ENCODE measurements at places on chromosomes 6 and 20.

DNA sequence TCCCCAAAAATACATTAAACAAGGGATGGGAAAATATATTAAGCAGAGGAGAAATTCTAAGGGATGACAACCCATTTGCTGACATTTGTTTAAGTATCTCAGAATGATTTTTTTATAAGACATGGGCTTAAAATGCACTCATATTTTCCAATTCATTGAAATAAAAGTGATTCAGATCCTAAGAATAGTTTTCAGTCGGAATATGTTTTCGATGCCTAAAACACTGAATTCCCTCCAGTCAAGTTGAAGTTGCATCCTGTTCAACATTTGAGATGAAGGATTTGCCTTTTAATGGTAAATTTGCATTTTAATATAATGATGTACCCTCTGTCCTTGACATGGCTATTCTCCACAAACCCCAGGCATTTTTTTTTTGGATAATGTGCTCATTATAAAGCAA lies 79.3 kb downstream of the PTCHD4 start:
- no peak for DNase-seq

DNA sequence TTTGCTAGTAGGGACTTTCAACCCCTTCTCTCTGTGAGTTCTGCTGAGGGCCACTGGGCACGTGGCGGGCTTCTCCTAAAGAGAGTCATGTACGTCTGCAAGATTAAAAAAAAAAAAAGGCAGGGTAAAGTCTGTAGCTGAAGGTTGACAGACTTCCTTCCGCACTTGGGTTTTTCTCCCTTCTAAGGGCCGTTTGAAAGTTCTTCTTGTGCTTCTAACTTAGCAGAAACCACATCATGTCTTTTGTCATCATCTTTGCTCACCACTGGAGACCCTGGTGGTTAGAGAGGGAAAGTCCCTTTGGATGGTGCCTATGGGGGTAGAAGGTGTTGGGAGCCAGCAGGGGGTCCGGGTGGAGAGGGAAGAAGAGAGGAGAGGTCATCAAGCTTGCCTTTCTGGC lies 31.4 kb downstream of the PRDM1 start:
- DNase-seq, result no peak

DNA sequence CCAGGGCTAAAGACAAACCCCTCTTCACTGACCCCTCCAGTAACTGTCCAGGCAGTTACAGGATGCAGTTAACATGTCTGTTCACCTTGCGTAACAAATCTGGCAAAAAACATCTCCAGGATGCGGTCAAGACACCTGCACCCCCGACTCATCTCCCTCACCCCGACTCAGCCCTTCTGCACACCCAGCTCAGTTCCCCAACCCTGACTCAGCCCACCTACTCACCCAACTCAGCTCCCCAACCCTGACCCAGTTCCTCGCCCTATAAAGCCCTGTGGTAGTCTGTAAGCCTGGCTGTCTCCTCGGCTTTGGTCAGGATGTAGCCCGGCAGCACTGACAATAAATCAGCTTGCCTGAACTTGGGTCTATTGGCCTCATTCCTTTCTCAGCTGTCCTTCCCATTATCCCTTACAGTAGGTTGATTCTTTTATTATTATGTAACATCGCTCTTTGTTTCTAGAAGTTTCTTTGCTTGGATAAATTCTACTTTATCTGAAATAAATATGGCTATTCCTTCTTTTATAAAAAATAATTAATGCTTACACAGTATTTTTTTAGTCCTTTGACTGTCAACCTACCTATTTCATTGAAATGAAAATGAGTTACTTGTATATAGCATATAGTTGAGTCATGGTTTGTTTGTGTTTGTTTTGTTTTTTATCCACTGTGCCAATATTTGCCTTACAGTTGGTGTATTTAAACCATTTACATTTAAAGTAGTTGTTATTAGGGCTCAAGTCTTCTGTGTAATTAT lies 12.9 kb upstream of the ADTRP start:
- no peak for DNase-seq

DNA sequence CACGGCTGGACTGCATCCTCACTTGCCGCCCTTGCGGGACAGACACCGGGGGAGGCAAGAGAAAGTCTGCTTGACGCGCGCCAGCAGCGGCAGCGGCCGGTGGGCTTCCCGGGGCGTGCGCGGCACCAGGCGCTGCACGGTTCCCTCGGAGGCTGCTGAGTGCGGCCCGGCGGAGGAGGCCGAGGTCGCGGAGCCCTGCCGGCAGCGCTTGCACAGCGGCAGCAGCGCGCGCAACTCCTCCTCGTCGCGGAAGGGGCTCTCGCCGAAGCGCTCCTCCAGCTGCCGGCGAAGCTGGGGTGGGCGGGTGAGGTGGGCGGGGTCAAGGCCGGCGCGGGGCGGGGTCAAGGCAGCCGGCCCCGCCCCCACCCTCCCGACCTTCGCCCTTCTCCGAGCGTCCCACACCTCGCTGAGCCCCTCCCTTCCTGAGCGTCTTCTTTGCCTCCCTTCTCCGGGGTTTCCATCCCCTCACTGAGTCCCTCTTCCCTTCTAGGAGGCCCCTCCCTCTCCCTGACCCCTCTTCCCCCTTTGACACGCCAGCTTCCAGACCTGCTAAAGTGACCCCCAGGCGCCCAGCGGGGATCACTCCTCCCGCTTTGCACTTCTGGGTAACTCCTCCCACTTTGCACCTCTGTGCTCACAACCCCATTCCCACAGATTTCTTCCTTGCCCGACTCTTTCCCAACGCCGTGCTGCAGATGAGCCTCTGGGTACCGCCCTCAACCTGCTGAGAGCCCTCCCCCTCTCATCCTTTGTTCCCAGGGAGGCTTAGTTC lies 8.8 kb downstream of the DUSP15 start:
- DNase-seq, result peak; percentile 34
